ENCODE measurements at places on chromosomes 16 and 17.

DNA sequence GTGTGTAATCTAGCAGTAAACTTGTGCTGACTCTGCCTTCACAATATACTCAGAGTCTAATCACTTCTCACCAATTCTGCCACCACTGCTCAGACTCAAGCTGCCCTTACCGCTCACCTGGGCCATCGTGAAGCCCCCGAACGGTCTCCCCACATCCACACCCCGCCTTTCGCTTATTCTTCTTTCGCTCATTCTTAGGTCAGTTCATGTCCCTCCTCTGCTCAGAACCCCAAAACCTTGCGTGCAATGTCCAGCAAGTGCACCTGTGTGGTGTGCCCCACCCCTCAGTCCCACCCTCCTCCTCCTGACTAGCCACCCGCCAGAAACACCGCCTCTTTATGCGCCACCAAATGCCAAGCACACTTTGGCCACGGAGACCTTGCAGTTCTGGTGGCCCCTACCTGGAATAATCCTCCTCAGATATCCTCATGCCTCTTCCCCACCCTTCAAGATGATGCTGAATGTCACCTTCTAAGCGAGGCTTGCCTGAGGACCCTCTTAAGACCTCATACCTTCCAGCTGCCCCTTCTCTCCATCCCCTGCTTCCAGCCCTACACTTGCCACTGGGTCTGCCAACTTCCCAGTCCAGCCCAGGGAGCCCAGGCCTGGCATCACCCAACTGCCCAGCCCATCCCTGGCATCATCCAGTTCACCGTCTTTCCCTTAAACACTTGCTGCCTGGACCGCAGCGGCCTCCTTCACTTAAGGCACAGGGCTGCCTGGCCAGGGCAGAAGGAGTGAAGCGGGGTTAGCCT is 34.3 kb upstream of the RBFOX3 start:
- DNase-seq = no peak

- DNase-seq = no peak
Measured at GRCh38 chr16:1277617-1278282, 21.9 kb downstream of the TPSD1 start.

GRCh38 chr17:37490638-37491614 is 1.2 kb downstream of the DUSP14 start:
- peak; percentile 64 for DNase-seq

DNA sequence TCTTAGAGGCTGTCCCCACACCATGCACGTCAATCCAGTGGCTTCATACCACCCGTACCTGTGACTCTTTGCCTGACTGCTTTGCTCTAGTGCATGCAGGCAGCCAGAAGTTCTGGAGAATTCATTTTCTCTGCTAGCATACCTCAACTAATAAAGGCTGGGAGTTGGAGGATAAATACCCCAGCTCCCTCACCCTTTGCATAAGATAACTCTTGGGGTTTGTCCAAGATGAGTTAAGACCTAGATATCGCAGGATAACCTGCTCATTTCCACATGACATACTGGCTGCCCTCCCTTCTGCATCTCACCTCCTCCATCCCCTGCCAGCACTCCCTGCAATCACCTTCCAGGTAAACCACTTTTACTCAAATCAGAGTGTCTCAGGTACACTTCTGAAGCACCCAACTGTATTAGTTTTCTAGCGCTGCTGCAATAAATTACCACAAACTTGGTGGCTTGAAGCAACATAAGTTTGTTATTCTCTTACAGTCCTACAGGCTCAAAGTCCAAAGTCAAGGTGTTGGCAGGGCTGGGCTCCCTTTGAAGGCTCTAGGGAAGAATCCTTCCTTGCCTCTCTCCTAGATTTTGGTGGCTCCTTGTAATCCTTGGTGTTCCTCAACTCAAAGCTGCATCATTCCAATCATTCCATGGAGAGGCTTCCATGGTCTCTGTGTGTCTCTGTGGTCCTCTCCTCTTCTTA is 146.8 kb downstream of the CRLF3 start:
- no peak for DNase-seq

- no peak for DNase-seq
Measured at GRCh38 chr17:81463506-81463905, 49.1 kb downstream of the ACTG1 start.

All from heart right ventricle (tissue), 16 donors.